ENCODE measurements at places on chromosomes 7 and 10.

DNA sequence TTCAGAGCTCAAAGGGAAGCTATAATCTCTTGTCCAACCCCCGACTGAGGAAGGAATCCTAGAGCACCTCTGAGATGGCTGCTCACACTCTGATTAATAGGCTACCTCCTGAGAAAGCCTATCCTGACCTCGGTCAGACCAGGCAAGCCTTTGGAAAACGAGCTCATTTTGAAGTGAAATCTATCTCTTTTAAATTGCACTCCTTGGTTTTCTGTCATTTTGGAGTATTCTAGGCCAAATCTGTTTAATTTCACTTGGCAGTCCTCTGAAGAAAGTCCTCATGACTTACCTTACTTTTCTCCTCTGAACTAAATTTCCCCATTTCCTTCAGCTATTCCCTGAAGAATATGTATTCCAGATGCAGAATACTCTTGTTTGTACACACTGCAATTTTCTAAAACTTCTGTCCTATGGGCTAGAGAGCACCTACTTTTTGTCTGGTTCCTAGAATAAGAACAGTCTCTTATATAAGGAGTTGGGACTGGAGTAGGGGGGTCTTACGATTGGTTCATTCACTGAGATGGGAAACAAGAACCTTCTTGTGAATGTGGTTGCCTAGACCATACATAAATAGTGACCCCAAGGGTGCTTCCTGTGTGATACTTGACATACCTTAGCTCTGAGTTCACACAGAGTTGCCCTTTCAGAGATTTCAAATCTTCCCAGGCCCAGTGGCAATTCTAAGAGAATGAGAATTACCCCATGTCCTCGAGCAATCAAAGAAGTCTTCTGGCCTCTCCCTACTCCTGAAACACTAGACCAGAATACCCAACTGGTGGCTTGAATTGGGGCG is 31.9 kb upstream of the HPS1 start:
- DNase-seq: no peak

DNA sequence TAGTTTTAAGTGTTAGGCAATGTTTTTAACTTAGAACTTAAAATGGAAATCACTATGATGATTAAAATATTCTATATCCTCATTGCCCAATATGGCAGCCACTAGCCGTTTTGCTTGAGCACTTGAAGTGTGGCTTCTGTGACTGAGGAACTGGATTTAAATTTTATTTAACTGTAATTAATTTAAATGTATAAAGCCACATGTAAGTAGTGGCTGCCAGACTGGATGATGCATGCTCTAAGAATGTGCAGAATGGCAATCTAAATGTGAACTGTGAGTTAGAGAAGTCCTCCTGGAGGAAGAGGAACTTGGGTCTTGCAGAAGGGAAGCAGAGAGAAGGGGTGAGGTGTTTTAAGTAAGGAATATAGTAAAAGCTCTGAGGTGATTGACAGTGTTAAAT is 451.4 kb downstream of the SUGCT start:
- peak; percentile 50 for DNase-seq

GRCh38 chr7:127391591-127392181 is 822 bp downstream of the ZNF800 start:
- peak; percentile 46 for DNase-seq

DNA sequence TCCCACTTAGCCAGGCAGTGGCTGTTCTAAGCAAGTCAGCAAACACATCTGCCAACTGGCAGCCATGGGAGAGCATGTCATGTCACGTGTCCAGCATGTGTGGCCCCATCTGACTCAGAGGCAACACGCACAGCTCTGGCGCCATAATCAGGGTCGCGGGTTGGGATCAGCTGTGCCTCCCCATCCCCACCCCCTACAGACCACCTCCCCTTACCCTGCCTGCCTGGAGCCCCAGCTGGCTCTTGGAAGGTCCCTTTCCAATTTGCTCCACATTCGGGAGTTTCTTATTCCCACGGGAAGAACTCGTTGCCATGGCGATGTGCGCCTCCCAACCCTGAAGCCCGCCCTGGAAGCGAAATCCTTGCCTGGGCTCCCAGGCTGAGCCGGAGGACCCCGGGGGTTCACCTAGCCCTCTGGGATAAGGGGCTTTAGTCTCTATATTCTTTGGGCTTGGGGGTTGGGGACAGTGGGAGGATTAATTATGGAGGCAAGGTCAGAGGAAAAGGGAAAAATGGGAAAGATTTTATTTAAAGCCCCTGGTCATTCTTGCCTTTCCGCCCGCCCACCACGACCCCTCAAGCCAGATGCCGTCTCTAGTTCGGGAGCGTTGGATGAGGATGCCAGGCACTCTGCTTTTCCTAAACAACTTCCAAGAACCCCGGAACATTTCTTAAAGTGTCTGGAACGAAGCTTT is 283.7 kb downstream of the ZEB1 start:
- peak; percentile 45 for DNase-seq

DNA sequence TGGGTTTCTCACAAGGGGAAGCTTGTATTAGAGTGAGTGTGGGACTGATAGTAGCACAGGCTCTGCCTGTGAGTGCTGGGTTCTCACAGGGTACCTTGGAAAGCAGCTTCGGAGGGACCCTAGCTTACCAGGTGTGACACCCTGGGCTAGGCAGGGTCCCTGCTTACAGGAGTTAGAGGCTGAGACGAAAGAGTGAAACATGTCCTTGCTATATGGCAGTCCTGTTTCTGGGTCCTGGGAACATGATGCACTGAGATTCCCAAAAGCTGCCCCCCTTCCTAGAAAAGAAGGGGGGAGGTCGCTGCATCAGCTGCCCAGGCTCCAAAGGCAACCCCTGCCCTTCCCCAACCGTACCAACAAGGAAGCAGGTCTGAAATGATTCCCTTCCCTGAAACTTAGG is 6.3 kb upstream of the ARHGAP22 start:
- no peak for DNase-seq

DNA sequence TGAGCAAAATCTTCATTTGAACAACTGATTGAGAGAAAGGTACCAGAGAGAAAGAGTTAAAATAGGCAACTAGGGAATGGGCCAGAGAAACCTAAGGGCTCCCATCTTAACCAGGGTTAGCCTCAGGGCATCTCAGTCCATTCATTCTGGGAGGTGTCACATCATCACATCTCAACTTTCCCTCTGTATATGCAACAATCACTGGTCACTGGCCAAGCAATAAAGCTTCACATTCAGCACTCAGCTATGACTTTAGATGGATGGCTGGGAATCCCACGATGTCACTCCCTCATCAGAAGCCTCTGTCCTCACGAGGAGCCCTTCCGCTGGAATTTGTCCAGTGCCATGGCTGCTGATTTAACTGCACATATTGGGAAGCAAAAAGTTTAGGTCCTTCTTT is 172.1 kb upstream of the MGMT start:
- no peak for DNase-seq

Measured in mammary epithelial cell (primary cell).